Activated CD8-positive, alpha-beta memory T cell treated with anti-CD3 and anti-CD28 coated beads for 1 hour (primary cell): ENCODE measurements at places on chromosomes 3 and 15.

DNA sequence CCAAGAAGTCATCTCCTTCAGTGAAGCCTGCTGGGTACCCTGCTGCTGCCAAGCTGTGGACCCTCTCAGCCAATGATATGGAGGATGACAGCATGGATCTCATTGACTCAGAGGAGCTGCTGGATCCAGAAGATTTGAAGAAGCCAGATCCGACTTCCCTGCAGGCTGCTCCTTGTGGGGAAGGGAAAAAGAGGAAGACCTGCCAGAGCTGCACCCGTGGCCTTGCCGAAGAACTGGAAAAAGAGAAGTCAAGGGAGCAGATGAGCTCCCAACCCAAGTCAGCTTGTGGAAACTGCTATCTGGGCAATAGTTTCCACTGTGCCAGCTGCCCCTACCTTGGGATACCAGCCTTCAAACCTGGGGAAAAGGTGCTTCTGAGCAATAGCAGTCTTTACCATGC lies 13.7 kb upstream of the ANP32A start:
- DNase-seq = no peak

GRCh38 chr3:105367063-105367405 lies 325 bp downstream of the ALCAM start:
- DNase-seq = peak; percentile 7

DNA sequence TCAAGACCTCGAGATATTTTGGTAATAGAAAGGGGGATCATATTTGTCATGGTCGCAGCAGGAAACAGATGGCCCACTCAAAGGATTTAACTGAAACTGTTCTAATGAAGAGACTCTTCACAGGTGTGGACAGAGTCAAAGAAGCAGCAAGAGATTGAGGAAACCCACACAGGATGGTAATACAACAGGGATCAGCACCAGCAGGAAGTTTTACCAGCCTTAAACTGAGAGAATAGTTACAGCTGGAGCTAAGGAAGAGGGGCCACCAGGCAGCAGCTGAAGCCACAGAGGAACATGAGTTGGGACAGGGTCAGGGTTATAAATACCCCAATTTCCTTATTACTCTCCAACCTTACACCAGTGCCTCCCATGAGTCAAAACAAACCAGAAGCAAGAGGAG lies 131.8 kb upstream of the UBE2E2 start:
- DNase-seq = no peak

GRCh38 chr15:26877831-26878230 lies 11.0 kb downstream of the GABRA5 start:
- no peak for DNase-seq

GRCh38 chr15:60865507-60865906 lies 363.6 kb downstream of the RORA start:
- DNase-seq = no peak

GRCh38 chr15:37034835-37035748 lies 65.3 kb downstream of the MEIS2 start:
- DNase-seq = no peak

GRCh38 chr3:13882876-13883275 lies 3.0 kb upstream of the WNT7A start:
- DNase-seq = no peak

GRCh38 chr15:22819651-22820050 lies 18.8 kb upstream of the NIPA2 start:
- no peak for DNase-seq

DNA sequence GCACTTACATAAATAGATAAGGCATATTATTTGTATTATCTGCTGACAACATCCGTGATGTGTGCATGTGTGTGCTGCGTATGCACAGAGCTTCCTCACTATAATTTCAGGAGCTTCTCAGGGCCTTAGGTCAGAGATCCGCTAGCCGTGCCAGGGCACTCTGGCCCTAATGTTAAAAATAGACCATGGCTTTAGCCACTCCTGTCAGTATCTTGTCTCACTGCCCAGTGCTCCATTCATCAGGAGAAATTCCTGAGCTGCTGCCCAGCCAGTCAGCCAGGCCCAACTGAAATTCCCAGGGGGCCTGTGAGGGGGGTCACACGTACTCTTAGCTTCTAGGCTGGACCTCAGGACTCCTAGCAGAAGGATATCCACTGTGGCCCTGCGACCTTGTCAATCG lies 70.0 kb upstream of the ABHD2 start:
- no peak for DNase-seq

GRCh38 chr15:22927761-22928160 lies 52.4 kb downstream of the CYFIP1 start:
- no peak for DNase-seq

DNA sequence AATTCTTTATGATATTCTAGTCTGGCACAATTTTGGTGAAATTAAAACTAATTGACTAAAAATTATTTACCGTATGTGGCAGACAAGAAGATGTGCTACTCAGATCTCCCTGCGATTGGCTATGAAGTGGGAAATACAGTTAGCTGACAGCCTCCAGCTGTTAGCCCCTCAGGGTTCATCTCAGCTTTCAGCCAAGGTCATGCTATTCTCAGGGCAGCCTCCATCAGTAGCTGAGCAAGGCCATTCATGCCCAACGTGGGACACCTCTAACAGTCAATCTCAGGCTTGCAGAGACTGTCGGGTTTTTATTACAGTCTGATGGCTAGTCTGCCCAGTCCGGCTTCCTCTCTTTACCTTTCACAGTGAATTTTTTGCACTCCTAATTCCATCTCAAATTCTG lies 6.7 kb downstream of the PARP9 start:
- no peak for DNase-seq
